ENCODE measurements at places on chromosomes 5 and 9.

DNA sequence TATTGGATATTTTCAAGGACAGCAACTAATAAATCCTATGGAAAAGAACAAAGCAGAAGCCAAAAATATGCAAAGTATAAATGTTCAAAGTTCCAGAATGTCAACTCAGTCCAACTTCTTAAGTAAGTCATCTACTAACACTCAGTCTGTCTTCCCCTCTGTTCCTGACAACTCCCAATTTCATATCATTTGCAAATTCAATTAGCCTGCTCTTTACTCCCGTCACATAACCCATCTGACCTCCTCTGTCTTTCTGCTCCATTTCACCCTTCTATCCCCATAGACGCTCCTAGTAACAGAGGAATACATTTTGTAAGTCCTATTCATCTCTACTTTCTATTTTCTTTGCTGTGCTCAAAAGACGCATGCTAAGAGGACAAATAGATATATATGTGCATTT is 659.8 kb upstream of the MEF2C start:
- DNase-seq: no peak

GRCh38 chr5:124732428-124733328 is 13.8 kb downstream of the ZNF608 start:
- no peak for DNase-seq

DNA sequence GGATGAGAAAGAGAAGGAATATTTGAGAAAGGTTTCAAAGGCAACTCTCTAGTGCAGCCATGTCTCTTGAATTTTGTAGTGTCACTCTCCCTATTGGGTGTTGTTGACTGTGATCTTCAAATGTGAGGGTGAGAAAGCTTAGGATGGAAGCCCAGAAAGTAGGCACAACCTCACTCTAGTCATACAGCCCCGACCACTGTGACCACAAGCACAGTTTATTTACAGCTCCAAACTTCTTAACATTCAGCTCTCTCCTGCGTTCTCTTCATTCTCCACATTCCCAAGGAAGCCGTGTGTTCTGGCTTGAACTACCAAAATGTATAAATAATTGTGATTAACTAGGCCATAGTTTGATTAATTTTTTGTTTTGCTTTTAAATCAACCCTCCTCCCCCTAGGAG is 542.9 kb downstream of the LRRC70 start:
- no peak for DNase-seq

DNA sequence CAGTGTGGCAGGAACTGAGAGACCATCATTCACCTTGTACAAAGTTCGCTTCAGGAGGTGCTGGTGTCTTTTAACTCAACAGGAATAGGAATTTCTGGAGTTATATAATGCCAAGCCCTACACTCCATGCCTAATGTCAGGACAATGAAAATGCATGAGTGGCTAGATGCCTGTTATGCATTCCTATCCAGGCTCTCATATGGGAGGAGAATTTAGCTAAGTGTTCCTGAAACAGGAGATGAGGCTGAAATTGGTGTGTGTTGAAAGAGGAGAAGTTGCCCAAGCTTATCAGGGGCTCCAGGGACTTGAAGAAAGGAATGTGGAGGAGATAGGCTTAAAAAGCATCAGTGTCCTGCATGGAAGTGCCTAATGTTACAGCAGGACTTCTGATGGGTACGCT is 26.8 kb upstream of the PRUNE2 start:
- no peak for DNase-seq

Measured in ovary (tissue), 10 donors.